ENCODE measurements at places on chromosomes 2 and 18.

- DNase-seq: no peak
These were observed 38.3 kb upstream of the WIPF1 start for GRCh38 chr2:174635776-174636404.

GRCh38 chr2:106280722-106281446 is 86.8 kb upstream of the UXS1 start:
- no peak for DNase-seq

- DNase-seq: no peak
These were observed 1249.2 kb upstream of the ZEB2 start for GRCh38 chr2:145769011-145769716.

GRCh38 chr2:97966545-97967215 is 29.1 kb downstream of the TMEM131 start:
- DNase-seq: no peak

- DNase-seq: no peak
These were observed 57.7 kb downstream of the METTL4 start for GRCh38 chr18:2513616-2514015.

- no peak for DNase-seq
These were observed 162.8 kb downstream of the LDLRAD4 start for GRCh38 chr18:13381331-13381730.

GRCh38 chr2:143230506-143231253 is 101.5 kb downstream of the ARHGAP15 start:
- no peak for DNase-seq

DNA sequence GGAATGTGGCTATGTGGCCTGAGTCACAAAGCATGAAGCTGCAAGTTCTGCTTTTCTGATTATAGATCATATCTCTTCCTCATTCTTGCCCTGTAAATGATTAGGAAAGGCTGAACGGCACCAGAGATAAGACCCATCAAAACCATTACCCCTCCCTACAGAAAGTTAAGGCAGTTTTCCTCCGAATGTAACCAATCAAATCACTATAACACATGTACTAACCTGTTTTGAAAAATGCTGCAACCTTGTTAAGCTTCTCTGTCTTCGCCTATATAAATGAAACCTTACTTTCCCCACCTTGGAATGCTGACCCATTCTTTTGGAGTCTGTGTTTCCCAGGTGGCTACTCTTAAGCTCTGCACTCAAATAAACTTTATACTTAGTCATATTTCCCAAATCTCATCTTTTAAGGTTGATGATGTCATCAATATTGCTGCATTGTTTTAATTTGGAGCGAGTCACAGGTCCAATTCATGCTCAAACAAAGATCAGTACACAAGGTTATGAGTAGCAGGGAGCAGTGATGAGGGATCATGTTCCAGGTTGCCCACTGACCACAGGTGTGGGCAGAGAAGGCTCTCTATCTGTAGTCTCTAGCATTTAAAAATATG is 662.3 kb downstream of the IRS1 start:
- no peak for DNase-seq

- DNase-seq: no peak
These were observed 375.8 kb upstream of the NXPH2 start for GRCh38 chr2:139155991-139156390.

Data from cortex of kidney (tissue), 1 donor.